ENCODE measurements at places on chromosomes 4 and X. TPM values are rescaled to one million over a fixed set of nuclear protein-coding genes. Genes with fewer than 3 reads are reported as not detected.

Gene GPR143
- 0.53 TPM for total RNA-seq

Gene GAGE12E
- not detected for total RNA-seq

Gene TEX28
- not detected for total RNA-seq

Gene IL3RA
- total RNA-seq: not detected

Gene PASD1
- not detected for total RNA-seq

Gene RPS6KA6
- total RNA-seq: 8.6 TPM

Gene CTAG2
- total RNA-seq: not detected

Gene PPBP
- total RNA-seq: not detected

Gene RNF175
- total RNA-seq: not detected

Gene C1QTNF7
- 0.89 TPM for total RNA-seq

Gene HTT
- 17.9 TPM for total RNA-seq

Gene EVC
- total RNA-seq: 17.3 TPM

Gene PRKX
- 17.5 TPM for total RNA-seq

Gene CT83
- total RNA-seq: not detected

Gene TRIM60
- total RNA-seq: not detected

Data from myometrial cell (primary cell).